ENCODE measurements at places on chromosomes 2 and 18.

DNA sequence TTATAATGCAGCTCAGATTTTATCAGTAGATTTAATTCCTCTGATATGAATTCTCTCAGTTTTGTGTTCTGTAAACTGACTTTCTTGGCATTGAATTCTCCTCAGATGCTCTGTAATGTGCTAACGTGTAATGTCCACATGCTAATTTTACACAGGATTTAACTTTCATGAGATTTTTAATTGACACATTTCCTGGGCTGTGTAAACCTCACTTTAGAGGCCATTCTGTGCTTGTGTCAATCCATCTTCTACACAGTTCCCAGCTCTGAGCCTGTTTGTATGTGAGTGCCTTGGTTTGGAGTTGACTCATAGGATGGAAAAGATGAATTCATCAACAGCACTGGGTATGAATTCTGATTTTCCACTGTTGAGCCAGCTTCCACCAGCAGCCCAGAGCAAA lies 476.7 kb upstream of the GCFC2 start:
- DNase-seq = no peak

GRCh38 chr2:61255580-61256437 lies 93.8 kb downstream of the C2orf74 start:
- no peak for DNase-seq

GRCh38 chr2:101981066-101981465 lies 10.7 kb upstream of the IL1R2 start:
- no peak for DNase-seq

- no peak for DNase-seq
Measured at GRCh38 chr2:26913606-26913998, 56.8 kb upstream of the MAPRE3 start.

- no peak for DNase-seq
Measured at GRCh38 chr2:204900910-204901309, 355.6 kb downstream of the PARD3B start.

DNA sequence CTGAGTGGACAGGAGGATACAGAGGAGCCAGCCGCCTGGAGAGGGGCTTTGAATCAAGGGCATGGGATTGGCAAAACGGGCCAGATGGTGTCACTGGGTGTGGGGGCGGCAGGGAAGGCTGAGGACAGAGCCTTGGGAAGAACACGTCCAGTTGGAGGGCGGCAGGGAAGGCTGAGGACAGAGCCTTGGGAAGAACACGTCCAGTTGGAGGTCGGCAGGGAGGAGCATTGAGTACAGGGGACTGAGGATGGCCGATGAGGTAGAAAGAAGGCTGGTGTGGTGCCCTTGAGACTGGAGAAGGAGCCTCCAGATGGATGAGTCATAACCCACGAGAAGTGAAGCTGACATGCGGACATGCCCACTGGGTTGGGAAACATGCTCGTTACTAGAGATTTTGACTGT lies 4.5 kb downstream of the HES6 start:
- peak; percentile 4 for DNase-seq

DNA sequence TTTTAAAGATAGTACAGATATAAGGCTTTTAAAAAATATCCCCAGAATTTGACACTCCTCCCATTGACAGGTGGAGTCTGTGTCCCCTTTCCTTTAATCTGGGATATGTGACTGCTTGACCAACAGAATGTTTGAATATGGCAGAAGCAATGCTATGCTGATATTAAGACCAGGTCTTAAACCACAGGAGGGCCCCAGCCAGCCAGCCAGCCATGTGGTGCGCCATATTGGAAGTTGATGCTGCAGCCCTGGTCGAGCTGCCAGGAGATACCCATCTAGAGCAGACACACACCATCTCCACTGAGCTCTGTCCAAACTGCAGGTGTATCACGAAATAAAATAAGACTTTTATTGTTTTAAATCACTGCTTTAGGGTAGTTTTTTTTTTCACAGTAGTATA lies 122.3 kb upstream of the CAB39 start:
- no peak for DNase-seq

- DNase-seq = no peak
Measured at GRCh38 chr2:178269438-178270224, 75.3 kb downstream of the OSBPL6 start.

Data from GDM1 (cell line).